ENCODE measurements at places on chromosomes 12 and 14.

GRCh38 chr14:69059658-69060623, 80.8 kb upstream of the ACTN1 start:
- no peak for DNase-seq

GRCh38 chr12:54052438-54053002, 1.1 kb upstream of the HOXC4 start:
- no peak for DNase-seq

DNA sequence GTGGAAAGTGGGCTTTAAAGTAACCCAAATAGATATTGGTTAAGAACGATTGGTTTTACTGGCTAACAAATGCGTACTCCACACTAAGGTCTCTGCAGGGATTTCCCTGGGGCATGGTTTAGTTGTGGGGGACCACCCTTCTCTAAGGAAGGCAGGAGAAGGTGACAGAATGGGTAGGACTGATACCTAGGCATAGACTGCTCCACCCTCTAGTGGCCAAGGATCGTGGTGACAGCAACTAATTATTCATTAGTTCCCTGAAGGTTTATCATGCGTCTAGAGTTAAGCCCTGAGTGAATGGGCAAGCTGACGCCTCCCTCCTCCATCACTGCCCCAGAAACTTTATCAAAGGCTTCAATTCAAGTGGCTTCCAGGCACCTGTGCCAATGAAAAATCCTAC, 9.1 kb downstream of the FAM181A start:
- DNase-seq = no peak

GRCh38 chr14:28975084-28975483, 208.5 kb downstream of the FOXG1 start:
- no peak for DNase-seq

DNA sequence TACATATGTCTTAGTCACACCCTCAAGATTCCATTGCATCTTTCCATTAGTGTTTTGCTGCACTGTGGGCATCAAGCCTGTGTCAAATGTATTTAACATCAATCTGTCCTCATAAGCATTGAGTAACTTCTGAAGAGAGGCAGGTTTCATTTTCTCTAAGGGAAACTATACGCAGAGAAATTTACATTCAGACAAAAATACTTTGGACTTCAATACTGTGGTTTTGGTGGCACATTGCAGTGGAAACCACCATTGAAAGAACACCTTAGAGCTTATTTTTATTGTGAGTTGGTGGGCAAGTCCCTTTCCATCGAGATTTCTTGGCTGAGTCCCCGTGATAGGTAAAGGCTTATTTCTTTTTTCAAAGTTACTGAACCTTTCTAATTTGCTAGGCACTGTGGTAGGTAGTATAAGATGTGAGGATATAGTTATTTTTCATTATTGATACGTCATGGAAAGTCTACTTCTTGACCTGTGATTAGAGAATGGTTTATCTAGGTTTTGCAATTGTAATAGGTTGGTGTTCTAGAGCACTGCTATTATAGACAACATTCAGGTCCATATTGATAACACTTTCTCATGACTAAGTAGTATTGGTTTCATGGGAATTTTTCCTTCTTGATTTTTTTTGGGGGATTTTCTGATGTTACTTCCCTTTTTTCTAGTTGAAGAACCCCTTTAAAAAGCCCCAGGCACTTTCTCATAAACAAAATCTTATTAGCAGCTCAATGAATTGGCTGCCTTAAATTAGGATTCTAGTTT, 81.9 kb downstream of the CFAP54 start:
- DNase-seq = peak; percentile 7

DNA sequence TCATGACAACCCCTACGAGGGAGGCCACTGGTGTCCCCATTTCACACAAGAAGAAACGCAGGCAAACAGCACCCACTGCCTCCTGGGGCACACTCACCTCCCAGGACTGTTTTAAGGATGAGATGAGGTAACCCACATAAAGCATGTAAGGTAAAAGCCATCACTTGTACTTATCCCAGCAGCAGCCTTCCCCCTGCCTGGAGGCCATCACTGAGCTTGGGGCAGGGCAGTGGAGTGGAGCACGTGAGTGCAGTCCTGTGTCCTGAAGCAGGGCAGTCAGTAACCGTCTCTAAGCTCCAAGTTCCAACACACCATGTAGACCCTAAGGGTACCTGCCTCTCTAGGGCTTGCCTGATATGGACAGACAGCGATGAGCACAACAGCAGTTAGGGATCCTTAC, 1.7 kb downstream of the POLE start:
- DNase-seq = no peak

- peak; percentile 11 for DNase-seq
These were observed 339.8 kb downstream of the EMP1 start for GRCh38 chr12:13536219-13536910.

DNA sequence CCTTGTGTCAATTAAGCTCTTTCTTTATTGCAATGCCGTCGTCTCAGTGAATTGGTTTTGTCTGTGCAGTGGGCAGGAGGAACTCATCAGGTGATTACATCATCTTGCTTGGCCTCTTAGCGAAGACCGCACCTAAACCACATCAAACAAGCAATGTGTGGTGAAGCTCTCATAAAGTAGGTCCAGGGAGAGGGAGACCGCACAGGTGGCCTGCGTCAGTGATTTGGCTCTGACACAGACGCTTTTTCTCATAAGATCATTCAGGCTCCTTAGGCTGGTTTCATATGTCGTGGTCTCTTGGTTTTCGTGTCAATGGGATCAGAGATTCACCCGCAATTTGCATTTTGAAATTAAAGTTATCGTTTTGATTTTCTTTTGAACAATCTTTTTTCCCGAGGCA, 6.7 kb upstream of the TESC start:
- DNase-seq = peak; percentile 12

DNA sequence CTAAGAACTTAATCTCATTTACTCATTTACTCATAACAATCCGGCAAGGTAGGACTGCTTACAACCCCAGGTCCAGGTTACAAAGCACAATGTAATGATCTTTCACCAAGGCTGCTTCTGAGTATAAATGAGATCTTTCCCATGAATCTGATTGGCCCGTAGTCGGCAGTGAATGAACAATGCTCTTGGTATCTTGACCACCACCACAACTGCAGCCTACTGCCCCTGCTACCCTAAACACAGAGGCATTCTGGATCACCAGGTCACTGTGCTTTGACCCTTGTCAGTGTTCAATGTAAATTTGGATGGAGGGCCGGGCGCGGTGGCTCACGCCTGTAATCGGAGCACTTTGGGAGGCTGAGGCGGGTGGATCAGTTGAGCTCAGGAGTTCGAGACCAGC, 15.9 kb downstream of the FAM181A start:
- DNase-seq = no peak

DNA sequence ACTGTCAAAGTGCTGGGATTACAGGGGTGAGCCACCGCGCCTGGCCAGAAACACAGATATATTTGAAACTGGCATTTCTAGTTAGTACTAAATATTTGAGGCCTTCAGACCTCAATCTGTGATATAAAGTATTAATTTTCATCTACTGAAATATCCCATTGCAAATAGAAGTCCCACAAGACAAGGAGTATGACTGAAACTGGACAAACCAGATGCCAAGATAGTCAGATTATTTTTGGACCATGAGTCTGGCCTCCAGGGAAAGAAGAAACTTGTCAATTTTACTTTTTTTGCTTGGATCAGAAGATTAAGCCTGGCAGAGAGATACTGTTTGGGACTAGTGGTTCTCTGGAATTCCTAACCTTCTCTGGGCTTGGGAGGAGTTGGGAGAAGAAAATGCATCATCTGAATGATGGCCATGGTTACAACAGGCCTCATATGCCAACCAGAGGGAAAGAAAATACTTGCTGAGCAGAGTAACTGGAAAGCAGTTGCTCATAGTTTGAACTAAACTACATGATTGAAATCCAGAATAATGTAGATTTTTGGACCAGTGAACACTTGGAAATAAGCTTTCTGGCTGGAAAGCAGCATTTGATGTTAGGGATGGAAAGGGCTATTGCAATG, 2.9 kb upstream of the SMOC1 start:
- no peak for DNase-seq

All from T-helper 2 cell treated with Interferon-gamma antibody and Interleukin-4, amounts not matched to agents 5 μg/mL and 100 μg/mL, for 36 hours (primary cell).